ENCODE measurements at places on chromosomes 4 and X.

- DNase-seq: peak; percentile 1
Measured at GRCh38 chrX:124829930-124830329, 483.6 kb downstream of the SH2D1A start.

- DNase-seq: peak; percentile 90
Measured at GRCh38 chrX:71532078-71532752, 689 bp upstream of the OGT start.

DNA sequence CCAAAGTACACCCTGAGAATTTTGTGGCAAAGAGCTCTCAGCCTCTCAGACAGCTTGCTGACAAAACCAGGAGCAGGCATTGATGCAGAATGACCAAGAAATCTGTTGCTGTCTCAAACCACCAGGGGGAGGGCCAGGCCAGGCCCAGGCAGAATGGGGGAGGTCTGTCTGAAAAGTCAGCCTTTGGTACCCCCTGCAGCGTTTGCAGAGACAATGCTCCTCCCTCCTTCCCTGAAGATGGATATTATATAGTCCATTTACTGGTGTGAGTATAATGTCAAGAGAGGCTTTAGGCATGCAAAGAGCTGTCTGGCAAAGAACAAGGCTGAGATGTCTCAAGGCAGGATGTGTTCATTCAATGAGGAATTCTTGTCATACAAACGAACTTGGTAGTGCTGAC, 52.9 kb upstream of the TRPC5OS start:
- DNase-seq: peak; percentile 37

DNA sequence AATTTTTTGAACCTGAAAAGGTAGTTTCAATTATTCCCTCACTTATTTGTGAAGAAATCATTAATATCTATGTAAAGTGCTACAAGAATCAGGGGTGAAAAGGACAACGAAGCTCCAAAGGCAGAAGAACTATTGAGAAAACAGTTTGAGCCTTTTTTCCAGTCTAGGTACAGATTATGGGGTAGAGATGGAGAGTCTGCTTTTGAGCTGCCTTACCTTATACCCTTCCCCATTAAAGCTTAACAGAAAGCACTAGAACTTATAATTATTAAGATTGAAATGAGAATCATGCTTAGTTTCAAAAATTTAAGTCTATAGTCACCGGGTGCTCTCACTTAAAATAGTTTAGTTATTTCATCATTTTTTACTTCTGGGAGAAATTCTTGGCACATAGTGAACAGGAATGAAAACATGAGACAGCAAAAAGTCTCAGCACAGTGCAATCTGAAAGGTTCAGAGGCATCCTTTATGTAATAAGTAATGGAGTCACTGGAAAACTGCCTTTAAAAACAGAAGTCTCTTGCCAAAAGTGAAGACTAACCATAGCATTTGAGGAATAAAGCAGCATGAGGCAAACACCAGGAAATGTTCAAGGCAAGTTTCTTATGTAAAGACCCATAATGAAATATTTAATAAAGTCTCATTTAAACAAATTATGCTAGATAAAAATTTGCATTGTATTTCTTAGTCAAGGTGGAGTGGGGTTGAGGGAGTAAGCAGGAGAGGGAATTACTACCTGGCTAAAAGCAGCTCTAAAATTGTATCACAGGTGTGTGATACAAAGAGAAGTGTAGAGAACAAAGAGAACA, 5.1 kb upstream of the DCLK2 start:
- DNase-seq: peak; percentile 56

DNA sequence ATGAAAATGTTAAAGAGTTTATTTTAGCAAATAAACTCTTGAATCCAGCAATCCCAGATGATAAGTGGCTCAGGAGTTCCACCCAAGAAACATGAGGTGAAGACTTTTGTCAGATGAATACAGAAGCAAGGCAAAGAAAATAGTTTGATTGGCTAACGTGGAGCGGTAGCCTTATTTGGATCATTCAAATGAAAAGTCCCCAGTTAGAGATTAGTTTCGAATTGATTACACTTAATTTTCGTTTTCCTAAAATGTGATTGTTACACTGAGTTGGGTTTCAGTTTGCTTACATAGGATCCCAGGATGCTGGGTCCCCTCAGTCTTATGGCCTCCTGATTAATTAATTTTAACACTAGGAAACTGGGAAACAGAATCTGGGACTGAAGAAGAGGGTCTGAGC, 76.4 kb upstream of the RPA4 start:
- DNase-seq: no peak

DNA sequence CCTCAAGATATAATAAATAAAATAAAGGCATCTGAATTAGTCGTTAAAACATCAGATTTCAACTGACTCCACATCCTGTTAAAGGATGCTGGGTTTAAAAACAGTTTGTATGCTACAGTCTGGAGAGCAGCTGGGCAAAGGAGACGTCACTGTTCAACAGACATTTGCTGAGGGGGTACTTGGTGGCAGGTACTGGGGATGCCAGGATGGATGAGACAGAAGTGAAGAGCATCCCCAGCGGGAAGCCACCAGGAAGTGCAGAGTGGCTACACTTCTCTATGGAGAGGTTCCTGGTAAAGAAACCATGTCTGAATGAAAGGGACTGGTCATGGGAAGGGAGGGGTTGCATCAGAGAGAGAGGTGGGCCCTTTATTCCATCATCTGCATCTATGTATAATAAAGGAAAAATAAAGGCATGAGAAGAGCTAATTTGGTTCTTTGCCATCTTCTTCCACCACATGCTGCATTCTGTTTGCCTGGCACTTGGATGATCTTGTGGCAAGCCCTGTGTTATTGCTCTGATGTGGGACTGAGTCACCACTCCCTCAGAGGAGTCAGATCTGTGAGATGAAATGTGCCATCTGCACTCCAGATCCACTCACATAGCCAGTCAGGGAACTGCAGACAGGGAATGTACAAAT, 145.0 kb downstream of the SOWAHB start:
- DNase-seq: peak; percentile 94

GRCh38 chrX:119647552-119648420, 41.6 kb upstream of the NKRF start:
- no peak for DNase-seq
